Stimulated activated CD4-positive, alpha-beta T cell treated with anti-CD3 and anti-CD28 coated beads, Interleukin-4, amount 100 ng/mL, for 24 hours (primary cell): ENCODE measurements at places on chromosomes 12 and 14.

- no peak for DNase-seq
These were observed 25.7 kb downstream of the NUAK1 start for GRCh38 chr12:106113042-106113441.

DNA sequence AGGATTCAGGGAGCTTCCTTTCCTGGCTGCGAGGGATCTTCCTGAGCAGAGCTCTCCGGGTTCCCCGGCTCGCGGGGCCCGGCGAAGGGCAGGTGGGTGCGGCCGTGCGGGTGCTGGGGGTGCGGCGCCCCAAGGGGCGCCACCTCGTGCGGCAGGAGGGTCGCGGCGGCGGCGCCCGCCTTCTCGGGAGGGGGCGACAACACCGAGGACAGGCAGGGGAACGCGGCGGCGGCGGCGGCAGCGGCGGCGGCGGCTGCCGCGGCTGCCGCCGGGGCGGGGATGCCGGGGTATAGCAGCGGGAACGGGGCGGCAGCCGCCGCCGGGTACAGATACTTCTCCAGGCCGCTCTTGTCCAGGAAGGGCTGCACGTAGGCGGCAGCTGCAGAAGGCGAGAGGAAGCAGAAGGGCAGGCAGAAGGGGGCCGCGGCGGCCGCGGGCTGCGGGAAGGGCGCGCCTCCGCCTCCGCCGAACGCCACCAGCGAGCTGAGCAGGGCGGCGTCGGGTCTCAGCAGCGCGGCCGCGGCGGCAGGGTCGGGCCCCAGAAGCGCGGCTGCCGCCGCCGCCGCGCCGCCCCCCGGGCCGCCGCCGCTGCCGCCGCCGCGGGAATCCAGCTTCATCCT, 2.7 kb downstream of the BHLHE41 start:
- no peak for DNase-seq

GRCh38 chr12:131197490-131197889, 243.8 kb downstream of the ADGRD1 start:
- DNase-seq = no peak

GRCh38 chr14:53273671-53274072, 120.5 kb upstream of the DDHD1 start:
- DNase-seq = no peak

GRCh38 chr12:65384240-65384639, 105.8 kb downstream of the MSRB3 start:
- no peak for DNase-seq

- DNase-seq = no peak
These were observed 1422.3 kb downstream of the AACS start for GRCh38 chr12:126487431-126487980.

DNA sequence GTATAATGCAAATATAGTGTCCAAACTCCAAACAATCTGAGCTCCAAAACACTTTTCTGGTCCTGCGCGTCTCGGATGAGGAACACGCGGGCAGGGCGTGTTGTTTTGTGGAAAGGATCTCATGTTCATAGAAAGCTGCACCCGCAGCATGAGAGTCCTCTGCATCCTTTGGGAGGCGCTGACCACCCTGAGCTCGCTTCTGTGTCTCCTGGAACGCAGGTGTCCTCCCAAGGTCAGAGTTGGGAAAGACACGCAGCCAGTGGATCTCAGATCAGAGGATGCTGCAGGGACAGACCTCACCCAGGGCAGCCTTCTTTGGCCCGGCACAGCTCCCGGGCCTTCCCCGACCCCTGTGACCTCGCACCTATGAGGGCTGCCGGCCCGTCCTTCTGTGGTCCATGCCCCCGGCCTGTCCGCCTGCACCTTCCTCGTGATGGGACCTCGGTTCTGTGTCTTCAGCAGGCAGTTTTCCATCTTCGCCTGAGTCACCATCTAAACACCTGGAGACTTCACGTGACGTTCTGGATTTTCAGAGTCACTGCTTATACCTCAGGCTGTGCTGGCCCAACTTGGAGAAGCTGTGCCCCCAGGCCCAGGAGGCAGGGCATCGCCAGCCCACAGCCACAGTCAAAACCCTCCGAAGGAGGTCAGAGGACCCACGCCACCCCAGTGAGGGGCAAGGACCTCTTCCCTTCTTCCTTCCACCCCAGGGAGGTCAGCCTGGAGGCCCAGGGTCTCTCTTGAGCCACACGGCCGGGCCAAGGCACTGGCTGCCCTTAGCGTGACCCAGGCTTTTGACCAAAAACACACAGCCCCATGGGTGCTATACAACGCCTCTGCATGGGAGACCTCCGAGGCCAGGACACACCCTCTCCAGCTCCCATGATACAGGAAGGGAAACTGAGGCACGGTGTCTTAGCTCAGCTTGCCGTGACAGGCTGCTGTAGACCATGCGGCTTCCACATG, 25.9 kb downstream of the MMP17 start:
- no peak for DNase-seq
